Astrocyte (in vitro differentiated cells and primary cell): ENCODE measurements at places on chromosomes 7 and 10. TPM values are rescaled to one million over a fixed set of nuclear protein-coding genes. Genes with fewer than 3 reads are reported as not detected.

ST8SIA6 gene
- 0.12 TPM in 1 of 2 replicates, not detected in the other for total RNA-seq

GRCh38 chr10:118045837-118046394, 825 bp downstream of the RAB11FIP2 start:
- DNase-seq: peak; percentile 35

AMPH gene
- 2.9 and 3.3 TPM in 2 replicates for total RNA-seq

PLXNA4 gene
- 3.3 and 4.3 TPM in 2 replicates for total RNA-seq

DNA sequence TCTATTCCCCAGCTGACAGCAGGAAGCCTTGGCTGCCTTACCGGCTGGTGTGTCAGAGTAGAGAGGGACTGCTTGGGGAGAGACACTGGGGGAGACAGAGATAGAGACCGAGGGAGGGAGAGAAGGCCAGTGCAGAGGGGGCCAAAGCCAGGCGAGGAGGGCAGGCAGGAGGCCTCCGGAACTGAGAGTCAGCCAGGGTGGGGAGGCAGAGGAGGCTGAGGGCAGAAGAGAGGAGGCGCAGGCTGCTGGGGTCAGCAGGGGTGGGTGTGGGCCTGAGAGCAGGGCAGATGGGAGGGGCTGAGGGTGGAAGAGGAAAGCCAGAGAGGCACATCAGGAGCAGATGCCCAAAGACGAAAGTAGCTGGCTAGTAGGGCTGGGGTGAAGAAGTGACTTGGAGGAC, 57.2 kb upstream of the PAX2 start:
- DNase-seq: no peak

CALML3 gene
- not detected in 2 replicates for total RNA-seq

TMEM270 gene
- not detected in 2 replicates for total RNA-seq

GRCh38 chr7:136293272-136293671, 316.1 kb upstream of the MTPN start:
- DNase-seq: no peak

GRCh38 chr7:122143376-122143750, 686 bp downstream of the AASS start:
- no peak for DNase-seq

DNA sequence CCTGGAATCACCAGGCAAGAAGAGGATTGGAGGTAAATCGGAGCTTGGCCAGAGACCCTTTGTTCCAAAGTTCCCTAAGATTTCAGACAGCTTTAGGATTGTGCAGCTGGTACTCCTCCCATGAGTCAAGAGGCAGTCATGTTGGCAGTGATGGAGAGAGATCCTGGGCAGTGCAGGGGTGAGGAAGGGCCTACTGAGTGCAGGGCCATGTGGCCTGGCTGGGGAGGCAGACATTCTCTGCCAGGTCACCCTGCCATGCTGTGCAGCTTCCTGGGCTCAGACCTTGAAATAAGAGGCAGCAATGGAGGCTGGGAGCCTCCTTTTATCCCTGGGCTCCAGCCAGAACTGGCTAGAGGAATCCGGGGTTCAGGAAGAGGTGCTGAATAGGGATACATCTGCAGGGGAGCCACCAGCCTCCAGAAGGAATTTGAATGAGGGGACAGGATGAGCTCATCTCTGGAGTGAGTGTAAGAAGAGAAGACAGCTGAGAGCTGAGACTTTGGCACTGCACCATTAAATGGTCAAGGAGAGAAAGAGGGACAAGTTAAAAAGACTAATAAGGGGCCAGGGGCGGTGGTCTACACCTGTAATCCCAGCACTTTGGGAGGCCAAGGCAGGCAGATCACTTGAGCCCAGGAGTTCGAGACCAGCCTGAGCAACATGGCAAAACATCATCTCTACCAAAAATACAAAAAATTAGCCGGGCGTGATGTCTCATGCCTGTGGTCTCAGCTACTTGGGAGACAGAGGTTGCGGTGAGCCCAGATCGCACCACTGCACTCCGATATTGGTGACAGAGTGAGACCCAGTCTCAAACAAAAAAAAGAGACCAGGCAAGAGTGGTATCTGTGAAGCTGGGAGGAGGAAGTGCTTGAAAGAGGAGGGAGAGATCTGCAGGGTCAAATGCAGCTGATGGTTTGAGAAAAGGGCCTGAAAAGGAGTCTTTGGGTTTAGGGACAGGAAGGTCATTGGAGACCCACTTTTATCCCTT, 12.0 kb downstream of the SFTPD start:
- DNase-seq: no peak

SLC29A3 gene
- total RNA-seq: 3.2 and 3.4 TPM in 2 replicates

- DNase-seq: no peak
Measured at GRCh38 chr7:155357573-155358041, 59.9 kb downstream of the INSIG1 start.

GRCh38 chr10:46232666-46233065, 54.1 kb upstream of the ANTXRL start:
- DNase-seq: no peak

GOLGA7B gene
- 0.16 TPM in 1 of 2 replicates, not detected in the other for total RNA-seq

- no peak for DNase-seq
Measured at GRCh38 chr7:50663396-50664102, 98.3 kb upstream of the DDC start.

CH25H gene
- 0.22 and 0.34 TPM in 2 replicates for total RNA-seq

AKR1C2 gene
- 0.41 TPM in 1 of 2 replicates, not detected in the other for total RNA-seq

GRCh38 chr7:68676813-68677535, 921.3 kb upstream of the AUTS2 start:
- DNase-seq: no peak

CNPY1 gene
- total RNA-seq: not detected in 2 replicates

GRCh38 chr10:78582540-78582939, 486.2 kb upstream of the ZMIZ1 start:
- DNase-seq: no peak
